Stimulated activated CD8-positive, alpha-beta memory T cell treated with anti-CD3 and anti-CD28 coated beads, Interleukin-7, amount 100 ng/mL, for 1 hour (primary cell): ENCODE measurements at places on chromosomes 5 and 9.

DNA sequence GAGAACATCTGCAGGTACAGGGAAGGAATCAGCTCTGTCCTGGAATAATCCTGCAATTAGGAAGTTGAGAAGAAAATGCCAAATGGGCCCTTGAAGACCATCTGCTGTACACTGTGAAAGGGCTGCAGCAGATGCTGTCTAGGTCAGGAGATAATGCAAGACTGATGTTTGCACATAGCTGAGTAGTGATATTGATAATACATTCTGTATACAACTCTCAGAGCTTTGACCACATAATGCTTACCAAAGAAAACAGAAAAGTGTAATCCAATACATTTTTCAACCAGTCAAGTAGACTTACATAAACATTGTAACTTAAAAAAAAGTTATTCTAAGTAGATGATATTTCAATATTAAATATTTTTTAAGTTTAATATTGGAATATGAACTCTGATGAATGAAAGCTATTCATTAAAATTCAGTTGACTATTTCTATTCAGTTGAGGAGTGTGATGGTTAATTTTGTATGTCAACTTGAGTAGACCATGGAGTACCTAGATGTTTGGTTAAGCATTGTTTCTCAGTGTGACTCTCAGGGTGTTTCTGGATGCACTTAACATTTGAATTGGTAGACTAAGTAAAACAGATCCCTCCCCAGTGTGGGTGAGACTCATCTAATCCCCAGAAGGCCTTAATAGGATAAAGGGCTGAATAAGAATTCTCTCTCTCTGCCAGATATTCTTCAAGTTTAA lies 380.1 kb upstream of the PRR16 start:
- DNase-seq, result no peak

- DNase-seq, result no peak
Observed at GRCh38 chr5:59709846-59710245, 183.7 kb downstream of the PDE4D start.

GRCh38 chr5:313265-313664 lies 8.2 kb upstream of the AHRR start:
- no peak for DNase-seq

DNA sequence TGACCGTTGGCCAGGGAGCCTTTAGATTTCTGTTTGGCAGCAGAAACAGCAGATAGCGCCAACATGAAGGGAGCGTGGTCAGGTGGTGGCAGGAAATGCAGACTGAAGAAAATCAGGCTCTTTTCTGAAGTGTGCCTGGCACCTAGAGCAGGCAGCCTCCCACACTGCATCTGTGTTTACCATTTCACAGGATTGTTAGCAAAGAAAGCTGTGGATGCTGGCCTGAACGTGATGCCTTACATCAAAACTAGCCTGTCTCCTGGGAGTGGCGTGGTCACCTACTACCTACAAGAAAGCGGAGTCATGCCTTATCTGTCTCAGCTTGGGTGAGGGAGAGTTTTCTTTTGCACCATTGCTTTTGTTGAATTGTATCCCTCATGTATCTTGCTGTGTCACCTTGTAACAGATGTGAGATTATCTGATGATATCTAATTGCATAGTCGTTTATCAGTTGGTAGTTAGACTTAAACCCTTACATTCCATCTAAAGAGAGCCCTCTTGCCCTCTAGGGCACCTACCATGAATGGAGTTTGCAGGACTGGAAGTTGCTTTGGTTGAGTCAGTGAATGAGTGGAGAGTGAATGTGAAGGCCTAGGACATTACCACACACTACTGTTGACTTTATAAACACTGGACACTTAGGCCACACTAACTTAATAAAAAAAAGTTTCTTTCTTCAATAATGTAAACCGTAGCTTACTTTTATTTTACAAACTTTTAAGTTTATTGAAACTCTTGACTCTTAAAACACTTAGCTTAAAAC lies 42.8 kb downstream of the ACO1 start:
- no peak for DNase-seq

DNA sequence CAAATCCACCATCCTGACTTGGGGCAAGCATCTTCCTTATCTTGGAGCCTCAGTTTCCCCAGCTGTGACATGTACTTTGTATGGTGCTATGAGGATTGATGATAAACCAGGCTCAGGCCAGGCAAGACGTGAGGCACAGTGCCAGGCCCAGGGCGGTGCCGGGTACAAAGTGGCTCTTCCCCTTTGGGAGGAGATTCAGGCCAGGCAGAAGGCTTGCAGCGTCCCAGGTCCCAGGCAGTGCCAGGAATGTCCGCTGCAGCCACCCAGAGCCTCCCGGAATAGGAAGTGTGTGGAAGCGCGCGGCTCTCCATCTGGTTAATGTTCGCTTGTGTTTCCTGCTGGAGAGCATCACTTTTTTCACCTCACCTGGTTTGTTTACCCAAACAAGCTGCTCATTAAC lies 12.6 kb upstream of the DENND1A start:
- no peak for DNase-seq

GRCh38 chr5:1643651-1644392 lies 120.1 kb upstream of the LPCAT1 start:
- DNase-seq, result no peak

GRCh38 chr9:107360098-107360497 lies 77.0 kb downstream of the RAD23B start:
- DNase-seq, result no peak

DNA sequence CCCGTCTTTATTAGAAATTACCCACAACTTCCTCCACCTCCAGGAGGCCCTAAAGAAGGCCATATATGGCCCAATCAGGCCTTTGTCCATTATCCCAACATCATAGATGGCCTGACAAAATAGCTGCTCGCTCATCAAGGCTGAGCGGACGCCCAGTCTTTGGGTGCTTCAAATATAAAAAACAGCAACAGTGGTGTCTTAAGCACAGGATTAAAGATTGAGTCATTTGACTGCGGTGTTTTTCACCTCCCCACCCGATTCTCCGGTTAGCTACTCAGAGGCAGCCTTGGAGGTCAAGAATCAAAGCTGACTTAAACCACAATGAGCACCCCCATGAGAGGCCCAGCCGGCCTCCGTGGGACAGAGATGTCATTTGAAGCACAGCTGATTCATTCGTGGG lies 18.8 kb downstream of the S1PR3 start:
- DNase-seq, result no peak

- no peak for DNase-seq
Observed at GRCh38 chr5:9125852-9126251, 420.0 kb downstream of the SEMA5A start.

- DNase-seq, result no peak
Observed at GRCh38 chr5:178651046-178651810, 24.4 kb upstream of the CLK4 start.

GRCh38 chr5:68242743-68243142 lies 27.2 kb downstream of the PIK3R1 start:
- no peak for DNase-seq

- no peak for DNase-seq
Observed at GRCh38 chr9:74920944-74921626, 31.6 kb downstream of the C9orf40 start.

DNA sequence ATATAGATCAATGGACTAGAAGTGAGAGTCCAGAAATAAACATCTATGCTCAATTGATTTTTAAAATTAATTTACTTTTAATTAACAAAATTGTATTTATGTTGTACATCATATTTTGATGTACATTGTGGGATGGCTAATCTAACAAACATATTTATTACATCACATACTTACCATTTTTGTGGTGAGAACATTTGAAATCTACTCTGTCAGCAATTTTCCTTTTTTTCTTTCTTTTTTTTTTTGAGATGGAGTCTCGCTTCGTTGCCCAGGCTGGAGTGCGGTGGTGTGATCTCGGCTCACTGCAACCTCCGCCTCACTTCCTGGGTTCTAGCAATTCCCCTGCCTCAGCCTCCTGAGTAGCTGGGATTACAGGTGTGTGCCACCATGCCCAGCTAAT lies 32.4 kb upstream of the SHB start:
- no peak for DNase-seq

- DNase-seq, result no peak
Observed at GRCh38 chr9:89781838-89782540, 177.2 kb downstream of the GADD45G start.
